Activated CD4-positive, alpha-beta T cell treated with anti-CD3 and anti-CD28 coated beads, Interleukin-2, Interleukin-6, amounts not matched to agents 100 ng/mL and 50 ng/mL, durations not matched to agents 16 hours and 8 hours (primary cell): ENCODE measurements at places on chromosomes 1 and 21.

DNA sequence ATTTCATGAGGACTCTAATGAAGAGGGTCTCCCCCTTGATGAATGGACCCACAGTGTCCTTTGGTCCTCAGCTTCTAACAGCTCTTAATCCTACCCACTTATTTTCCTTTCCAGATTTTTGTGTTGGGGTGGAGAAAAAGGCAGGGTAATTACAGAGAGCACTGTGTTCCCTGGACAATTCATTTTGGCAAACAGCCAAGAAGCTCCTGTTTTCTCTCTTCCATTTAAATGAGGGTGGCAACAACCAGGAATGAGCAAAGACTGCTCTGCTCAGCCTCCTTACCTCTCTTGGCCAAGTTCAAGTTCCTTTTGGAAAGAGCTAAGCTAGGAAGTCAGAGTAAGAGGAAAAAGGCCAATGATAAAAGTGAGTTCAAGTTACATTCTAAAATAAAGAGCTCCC is 11.9 kb downstream of the XKR8 start:
- no peak for DNase-seq

GRCh38 chr1:75632350-75632949 is 21.5 kb upstream of the SLC44A5 start:
- peak; percentile 19 for DNase-seq

DNA sequence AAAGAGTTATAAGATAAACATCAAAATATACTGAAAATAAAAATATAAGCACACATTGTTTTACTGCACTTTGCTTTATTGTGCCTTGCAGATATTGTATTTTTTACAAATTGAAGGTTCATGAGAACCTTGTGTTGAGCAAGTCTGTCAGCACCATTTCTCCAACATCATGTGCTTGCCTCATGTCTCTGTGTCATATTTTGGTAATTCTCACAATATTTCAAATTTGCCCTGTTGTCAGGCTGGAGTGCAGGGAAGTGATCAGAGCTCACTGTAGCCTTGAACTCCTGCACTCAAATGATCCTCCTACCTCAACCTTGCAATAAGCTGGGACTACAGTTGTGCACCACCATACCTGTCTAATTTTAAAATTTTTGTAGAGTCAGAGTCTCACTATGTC is 21.3 kb upstream of the CNIH3 start:
- DNase-seq, result no peak

GRCh38 chr1:203308923-203309331 is 3.6 kb downstream of the BTG2 start:
- DNase-seq, result no peak

GRCh38 chr1:59574085-59574484 is 240.7 kb upstream of the HOOK1 start:
- DNase-seq, result no peak

DNA sequence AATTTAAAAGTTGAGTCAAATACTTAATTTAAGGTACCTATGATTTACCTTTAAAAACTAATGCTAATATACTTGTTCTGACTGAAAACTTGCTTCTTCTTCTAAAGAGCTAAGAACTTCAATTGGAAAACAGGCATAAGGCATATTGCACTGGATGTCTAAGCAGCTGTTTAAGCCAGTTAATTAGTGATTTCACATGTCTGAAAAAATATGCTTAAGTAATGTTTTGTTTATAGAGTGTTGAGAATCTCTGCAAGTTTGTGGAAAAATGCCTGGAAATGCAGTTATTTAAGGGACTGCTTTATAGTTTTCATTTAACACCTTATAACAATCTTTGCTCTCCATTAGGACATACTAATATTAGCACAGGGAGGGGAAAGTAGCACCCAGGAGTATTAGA is 28.2 kb downstream of the UBE2U start:
- no peak for DNase-seq

DNA sequence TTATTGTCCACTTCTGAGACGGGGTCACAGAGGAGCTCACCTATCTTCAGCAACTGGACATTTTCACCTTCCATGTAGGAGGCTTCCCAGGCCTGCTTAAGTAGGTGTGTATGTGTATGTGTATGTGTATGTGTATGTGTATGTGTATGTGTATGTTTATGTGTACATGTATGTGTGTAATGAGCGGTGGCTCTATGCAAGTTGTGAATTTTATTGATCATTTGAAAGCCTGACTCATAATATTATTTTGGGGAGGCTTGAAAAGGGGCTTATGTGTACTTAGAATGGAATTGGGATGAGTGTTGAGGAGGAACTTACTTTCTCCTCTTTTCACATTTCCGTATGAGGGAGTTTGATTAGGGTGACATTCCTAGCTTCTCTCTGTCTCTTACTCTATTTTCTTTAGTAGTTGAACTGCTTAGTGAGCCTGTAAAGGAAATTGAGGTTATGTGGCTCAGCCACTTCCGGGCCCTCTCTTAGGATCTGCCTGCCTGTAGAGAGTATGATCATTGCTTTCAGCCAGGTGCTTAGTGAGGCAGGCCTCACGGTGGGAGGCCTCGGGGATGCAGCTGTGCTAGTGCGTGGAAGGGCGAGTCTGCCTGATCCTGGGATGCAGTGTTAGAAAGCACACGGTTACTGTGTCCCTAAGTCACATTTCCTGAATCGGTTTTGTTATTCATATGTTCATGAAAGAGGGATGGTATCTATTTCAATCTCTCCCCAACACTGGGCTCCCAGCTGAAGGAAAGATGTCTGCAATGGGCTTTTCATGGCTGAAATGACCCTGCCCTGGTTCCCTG is 61.0 kb downstream of the IER5 start:
- peak; percentile 84 for DNase-seq

GRCh38 chr21:14312871-14313270 is 70.1 kb downstream of the HSPA13 start:
- DNase-seq, result no peak

DNA sequence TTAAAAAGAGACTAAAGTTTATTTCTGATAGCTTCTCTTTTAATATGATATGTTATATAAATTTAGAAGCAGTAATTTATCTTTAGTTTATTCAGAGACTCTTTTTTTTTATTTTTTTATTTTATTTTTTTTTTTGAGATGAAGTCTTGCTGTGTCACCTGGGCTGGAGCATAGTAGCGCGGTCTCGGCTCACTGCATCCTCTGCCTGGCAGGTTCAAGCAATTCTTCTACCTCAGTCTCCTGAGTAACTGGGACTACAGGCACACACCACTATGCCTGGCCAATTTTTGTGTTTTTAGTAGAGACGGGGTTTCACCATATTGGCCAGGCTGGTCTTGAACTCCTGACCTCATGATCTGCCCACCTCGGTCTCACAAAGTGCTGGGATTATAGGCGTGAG is 89.6 kb downstream of the DISP1 start:
- DNase-seq, result no peak

DNA sequence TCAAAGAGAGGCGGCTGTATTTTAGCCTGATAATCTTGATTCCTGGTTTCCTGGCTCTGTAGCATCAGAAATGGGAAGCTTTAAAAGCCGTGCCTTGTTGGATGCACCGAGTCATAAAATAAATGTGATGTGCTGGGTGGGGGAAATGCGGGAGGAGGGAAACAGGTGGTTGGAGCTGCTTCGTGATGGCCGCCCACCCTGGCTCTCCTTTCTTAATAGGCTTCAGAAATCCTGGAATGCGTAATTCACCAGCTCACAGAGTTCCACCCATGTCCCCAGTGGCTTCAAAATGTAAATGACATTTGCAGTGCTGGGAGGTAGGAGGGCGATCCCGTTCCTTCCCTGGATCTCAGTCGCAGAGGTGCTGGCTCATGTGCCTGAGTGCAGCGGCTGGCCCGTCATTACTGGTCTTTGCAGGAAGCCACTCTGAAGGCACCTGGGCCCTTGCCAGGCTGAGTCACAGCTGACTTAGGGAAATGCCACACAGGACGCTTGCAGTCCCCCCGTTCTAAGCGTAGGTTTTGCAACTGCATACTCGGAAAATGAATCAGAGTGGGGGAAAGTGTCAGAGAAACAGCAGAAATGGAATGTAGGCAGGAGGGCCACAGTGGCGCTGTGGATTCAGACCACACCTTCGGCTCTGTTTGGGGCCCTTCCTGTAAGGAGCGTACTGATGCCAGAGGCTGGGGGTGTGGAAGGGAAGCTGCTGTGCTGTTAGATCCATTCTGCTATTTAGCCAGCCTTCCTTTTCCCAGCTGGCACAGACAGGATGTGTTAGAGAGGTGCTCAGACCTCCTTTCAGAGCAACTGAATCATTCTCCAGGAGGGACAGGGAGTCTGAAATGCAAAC is 37.6 kb downstream of the GALNT2 start:
- peak; percentile 94 for DNase-seq

DNA sequence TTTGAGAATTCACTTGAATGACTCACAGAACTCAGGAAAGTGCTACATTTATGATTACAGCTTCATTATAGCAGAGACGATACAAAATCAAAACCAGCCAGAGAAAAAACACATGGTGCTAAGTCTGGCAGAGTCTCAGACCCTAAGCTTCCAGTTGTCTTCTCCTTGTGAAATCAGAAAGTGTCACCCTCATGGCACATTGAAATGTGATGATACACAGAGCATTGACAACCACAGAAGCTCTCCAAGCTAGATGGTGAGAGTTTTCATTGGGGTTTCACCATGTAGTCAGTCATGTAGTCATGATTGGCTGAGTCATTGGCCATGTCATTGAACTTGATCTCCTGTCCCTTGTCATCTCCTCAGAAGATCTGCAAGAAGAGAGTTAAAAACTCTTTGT is 526.6 kb downstream of the MRPL39 start:
- peak; percentile 1 for DNase-seq

DNA sequence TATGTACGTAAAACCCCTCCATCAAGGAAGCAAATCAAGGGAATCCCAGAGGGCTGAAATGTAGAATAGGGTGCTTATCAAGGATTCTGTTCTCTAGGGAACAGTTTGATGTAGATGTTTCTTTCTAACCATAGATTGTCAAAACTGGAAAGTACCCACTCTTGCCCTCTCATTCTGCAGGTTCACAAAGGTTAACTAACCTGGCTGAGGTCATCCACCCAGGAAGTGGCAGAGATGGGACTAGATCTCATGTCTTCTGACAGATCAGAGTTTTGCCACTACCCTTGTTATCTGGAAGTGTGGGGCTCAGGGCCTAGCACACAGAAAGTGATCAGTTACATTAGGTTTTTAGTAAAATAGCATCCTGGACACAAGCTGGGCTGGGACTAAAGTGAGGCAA is 47.4 kb downstream of the GFI1 start:
- no peak for DNase-seq

DNA sequence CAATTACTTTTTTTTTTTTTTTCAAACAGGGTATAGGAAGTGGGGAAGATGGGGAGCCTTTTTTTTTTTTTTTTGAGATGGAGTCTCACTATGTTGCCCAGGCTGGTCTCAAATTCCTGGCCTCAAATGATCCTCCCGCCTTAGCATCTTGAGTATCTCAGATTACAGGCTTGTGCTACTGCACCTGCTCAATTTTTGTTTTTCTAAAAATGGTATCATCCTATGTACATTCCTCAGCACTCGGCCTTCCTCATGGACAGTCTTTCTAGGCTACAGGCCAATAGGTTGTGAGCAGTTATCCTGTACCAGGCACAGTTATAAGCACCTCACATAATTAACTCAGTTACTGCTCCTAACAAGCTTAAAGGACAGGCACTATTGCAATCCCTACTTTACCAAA is 132.1 kb upstream of the EDN2 start:
- no peak for DNase-seq

DNA sequence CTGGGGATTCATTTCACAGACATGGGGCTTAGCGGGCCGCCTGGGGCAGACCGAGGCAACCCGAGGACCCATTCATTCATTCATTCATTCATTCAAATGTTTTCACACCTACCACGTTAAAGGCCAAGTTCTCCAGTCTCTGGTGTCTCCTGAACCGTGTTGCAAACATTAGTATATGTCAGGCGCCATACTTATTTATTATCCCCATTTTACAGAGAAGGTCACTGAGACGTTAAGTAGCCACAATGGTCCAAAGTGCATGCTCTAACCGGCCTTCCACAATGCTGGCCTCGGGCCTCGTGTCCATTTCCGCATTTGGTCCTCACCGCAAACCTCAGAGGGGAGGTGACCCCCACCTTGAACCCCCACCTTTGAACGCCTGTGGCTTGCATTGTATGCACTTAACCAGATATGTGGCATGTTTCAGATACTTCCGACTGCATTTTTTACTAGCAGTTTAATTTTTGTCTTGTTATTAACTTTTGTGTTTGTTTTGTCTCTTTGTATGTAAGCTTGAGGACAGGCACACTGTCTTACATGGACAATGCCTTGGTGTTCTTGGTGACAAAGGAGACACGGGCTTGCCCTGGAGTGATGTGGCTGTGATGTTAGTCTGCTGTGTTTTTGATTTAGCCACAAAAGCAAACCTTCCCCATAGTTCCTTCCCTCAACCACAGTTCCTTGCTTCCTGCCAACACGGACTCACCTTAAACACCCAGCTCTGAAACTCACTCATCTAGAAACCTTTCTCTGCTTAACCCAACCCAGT is 1.2 kb upstream of the IFFO2 start:
- DNase-seq, result peak; percentile 51

DNA sequence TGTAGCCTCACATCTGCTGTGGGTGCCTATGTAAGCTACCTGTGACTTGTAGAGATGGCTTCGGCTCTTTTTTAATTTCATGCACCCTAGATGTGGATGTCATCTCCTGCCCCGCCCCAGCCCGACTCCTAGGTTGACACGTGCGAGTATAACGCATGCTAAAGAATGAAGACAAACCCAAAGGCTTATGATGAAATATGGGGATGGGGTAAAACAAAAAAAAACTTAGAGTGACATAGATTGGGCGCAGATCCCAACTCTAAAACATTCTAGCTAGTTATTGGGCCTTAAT is 613 bp upstream of the ERO1B start:
- peak; percentile 39 for DNase-seq

DNA sequence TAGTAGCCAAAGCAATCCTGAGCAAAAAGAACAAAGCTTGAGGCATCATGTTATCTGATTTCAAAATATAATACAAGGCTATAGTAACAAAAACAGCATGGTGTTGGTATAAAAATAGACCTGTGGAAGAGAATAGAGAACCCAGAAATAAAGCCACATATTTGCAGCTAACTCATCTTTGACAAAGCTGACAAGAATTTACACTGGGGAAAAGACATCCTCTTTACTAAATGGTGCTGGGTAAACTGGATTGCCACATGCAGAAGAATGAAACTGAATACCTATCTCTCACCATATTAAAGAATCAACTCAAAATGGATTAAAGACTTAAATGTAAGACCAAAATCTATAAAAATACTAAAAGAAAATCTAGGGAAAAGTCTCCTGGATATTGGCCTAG is 59.5 kb upstream of the CD55 start:
- no peak for DNase-seq
